Left cardiac atrium (tissue), 4 donors: ENCODE measurements at places on chromosomes 6 and 20. TPM values are rescaled to one million over a fixed set of nuclear protein-coding genes. Genes with fewer than 3 reads are reported as not detected.

- DNase-seq, result no peak
Observed at GRCh38 chr20:9551808-9552550, 37.6 kb downstream of the LAMP5 start.

- no peak for DNase-seq
Observed at GRCh38 chr20:52251136-52251700, 59.6 kb upstream of the ZFP64 start.

GRCh38 chr6:105611606-105612005, 208.7 kb upstream of the PREP start:
- no peak for DNase-seq

- DNase-seq, result no peak
Observed at GRCh38 chr20:1308067-1308701, 20.8 kb downstream of the SDCBP2 start.

DNA sequence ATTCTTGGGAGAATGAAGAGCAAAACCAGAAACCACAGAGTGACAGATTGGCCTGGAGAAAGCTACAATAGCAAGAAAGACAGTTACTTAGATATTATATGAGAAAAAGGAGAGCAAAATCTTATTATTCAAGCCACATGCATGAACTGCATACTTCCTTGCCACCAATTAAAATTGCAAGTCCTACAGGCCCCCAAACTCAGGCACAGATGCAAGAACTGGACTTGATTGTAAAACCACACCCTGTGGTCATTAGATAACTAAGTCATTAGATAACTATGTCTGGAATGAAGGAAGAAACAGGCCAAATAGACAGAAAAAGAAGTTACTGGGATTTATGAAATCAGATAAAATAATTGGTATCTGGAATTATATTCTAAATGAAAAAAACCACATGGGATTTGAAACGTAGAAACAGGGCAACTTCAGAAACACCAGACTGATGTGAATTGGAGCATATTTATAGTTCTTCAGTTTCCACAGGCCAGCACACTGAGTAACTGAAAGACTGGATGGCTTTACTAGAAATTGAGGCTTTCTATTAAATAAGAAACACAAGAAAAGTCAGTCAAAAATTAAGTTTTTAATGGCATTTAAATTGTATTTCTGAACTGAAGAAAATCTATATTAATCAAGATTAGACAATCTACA, 49.4 kb upstream of the CARMIL1 start:
- no peak for DNase-seq

DNA sequence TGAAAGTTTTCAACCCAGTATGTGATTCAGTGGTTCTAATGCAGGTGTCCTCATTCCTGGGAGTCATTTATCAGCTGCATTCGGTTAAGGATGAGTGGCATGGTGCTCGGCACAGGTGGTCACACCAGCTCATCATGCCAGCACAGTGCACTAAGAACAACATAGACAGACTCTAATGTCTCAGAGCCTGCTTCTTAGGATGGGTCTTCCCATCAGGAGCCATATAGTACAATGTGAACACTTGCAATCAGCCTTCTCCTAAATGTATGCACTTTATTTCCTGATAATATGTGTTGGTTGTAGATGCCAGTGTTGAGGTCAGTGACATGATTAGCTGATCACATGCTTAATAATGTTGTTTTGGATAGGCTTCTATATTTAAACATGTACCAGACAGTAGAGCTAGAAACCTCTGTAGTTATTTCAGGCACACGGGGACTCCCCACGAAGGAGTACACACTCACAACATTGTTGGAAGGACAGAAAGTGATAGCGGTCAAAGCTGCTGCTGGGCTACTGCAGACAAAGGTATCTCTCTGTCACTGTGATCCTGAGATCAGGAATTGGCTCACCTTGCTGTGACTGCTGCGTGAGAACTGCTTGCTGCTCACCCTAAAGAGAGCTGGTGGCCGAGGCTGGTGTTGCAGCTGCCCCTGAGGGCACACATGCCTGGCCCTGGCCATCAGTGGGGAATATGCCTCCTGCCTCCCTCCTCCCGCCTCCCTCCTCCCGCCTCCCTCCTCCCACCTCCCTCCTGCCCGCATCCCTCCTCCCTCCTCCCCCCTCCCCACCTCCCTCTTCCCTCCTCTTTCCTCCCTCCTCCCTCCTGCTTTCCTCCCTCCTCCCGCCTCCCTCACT, 195.4 kb downstream of the SMOC2 start:
- DNase-seq, result no peak

DNA sequence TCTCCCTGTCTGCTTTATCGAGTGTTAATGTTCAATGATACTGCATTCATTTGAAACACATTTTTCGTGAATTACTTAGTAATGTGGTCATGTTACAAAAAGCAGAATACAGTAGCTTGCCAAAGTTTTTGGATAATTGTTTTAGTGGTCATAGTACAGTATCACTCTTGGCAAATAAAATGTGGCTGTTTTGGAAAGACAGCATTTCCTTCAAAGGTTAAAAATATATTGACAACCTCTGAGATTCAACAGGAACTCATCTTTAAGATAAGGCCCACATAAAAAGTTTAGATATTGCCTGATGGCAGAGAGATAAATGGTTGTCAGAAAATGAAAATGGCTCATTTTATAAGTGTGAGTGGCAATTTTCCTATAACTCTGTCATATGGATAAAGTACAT, 297.7 kb upstream of the MAN1A1 start:
- no peak for DNase-seq

- DNase-seq, result no peak
Observed at GRCh38 chr6:157222201-157222981, 100.9 kb downstream of the TMEM242 start.

GRCh38 chr6:6521961-6522482, 66.5 kb upstream of the LY86 start:
- no peak for DNase-seq

GRCh38 chr20:61537239-61538182, 285.4 kb downstream of the CDH4 start:
- DNase-seq, result no peak

DNA sequence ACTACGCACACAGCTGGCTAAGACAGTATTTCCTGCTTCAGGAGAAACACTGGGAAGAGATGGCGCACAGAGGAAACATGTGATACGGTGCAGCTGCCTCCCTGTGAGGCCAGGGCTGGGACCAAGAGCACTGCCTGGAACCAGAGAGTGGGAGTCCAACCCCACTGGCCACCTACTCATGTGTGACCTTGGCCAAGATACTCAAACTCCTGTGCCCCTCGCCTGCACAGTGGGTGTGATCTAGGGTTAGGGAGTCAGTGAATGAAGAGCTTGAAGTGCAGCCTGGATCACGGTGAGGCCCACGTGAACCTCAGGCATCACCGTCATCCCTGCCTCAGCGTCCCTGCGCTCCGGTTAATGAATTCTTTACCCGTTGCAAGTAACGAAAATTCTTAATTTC, 41.7 kb upstream of the MPC1 start:
- DNase-seq, result no peak

GRCh38 chr6:56691286-56691595, 48.6 kb upstream of the DST start:
- no peak for DNase-seq

DNA sequence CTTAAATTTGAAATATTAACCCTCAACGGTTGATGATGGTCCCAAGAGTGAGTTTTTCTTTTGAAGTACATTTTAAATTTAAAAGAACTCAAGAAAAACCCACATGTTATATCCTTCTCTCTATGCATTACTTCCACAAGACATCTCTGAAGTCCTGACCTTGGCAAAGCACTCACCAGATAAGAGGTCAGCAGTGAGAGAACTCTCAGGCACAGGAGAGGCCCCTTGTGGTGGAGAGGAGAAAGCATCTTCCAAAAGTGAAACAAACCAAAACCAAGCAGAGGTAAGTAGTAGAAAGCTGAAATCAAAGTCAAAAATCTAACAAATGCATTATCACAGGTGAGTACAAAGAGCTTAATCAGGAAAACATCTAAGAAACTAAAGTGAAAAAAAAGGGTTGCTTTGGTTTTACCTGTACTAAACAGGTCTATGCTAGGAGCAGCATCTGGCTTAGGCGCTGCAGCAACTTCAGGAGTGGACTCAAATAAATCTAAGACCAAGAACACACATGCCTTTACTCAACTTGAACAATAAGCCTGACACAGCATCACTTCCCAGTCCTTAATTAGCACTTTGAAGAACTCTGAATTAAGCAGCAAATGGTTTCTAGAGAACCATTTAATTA, 80.5 kb downstream of the PRSS35 start:
- no peak for DNase-seq

GRCh38 chr6:52707963-52708680, 37.2 kb downstream of the TMEM14A start:
- no peak for DNase-seq

GRCh38 chr20:5670036-5670536, 80.1 kb upstream of the SHLD1 start:
- DNase-seq, result no peak

DNA sequence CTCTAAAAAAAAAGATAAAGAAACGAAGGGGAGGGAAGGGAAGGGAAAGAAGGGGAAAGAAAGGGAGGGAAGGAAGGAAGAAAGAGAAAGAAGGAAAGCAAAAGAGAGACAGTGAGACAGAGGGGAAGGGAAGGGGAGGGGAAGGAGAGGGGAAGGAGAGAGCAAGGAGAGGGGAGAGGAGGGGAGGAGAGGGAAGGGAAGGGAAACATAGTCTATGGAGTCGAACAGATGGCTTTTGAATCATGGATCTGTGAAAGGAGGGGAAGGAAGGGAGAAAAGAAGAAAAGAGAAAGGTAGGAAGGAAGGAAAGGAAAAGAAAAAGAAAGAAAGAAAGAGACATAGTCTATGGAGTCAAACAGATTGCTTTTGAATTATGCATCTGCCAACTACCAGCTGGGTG, 16.7 kb upstream of the NCOA6 start:
- no peak for DNase-seq

- DNase-seq, result no peak
Observed at GRCh38 chr6:16414205-16414604, 175.8 kb downstream of the GMPR start.

DNA sequence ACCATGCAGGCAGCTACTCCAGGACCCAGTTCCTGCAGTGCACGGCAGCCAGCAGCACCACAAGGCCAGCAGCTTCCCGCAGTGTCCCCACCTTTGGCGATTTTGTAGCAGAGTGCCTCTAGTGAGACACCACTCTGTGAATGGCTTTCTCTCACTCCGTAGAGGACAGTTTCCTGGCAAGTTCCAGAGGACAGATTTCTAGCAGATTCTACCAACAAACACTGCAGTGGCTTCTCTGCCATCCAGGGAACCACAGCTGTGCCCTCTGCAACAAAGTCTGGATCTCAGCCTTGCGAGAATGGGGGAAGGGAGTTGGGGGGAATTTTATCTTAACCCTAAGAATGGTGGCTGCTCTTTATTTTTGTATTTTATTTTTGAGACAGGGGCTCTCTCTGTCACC, 28.7 kb downstream of the SNHG17 start:
- no peak for DNase-seq

- DNase-seq, result no peak
Observed at GRCh38 chr6:63897459-63897858, 261.9 kb downstream of the PHF3 start.

The TNXB gene
- 158 TPM for total RNA-seq

The IL17A gene
- not detected for total RNA-seq

The VGLL2 gene
- total RNA-seq, result 1.7 TPM

The MCCD1 gene
- total RNA-seq, result not detected

The B4GALT5 gene
- total RNA-seq, result 32.6 TPM

The DDO gene
- total RNA-seq, result 12.9 TPM

The IL17F gene
- not detected for total RNA-seq

The HMGN3 gene
- 120 TPM for total RNA-seq
